ENCODE measurements at places on chromosomes 12 and 14.

DNA sequence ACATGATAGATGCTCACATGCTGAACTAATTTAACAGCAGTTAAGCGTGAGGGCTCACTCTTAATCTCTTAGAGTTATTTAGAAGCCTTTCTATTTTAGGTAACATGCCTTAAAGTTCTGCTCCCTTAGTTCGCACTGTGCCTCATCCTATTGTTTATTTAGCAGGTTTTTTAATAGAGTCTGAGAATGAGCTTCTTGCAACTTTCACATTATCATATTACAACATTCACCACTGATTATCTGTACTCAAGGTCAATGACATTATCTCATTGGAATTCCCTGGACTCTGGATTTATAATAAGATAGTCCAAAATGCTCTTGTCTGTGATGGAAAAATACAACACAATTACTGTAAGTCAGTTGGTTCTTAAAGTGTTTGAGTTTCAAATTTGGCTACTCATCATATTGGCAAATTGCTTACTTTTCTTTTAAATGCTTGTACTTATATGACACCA is 183.6 kb upstream of the SLC38A2 start:
- no peak for DNase-seq

- DNase-seq: no peak
Measured at GRCh38 chr14:20866963-20867362, 24.2 kb upstream of the RNASE3 start.

DNA sequence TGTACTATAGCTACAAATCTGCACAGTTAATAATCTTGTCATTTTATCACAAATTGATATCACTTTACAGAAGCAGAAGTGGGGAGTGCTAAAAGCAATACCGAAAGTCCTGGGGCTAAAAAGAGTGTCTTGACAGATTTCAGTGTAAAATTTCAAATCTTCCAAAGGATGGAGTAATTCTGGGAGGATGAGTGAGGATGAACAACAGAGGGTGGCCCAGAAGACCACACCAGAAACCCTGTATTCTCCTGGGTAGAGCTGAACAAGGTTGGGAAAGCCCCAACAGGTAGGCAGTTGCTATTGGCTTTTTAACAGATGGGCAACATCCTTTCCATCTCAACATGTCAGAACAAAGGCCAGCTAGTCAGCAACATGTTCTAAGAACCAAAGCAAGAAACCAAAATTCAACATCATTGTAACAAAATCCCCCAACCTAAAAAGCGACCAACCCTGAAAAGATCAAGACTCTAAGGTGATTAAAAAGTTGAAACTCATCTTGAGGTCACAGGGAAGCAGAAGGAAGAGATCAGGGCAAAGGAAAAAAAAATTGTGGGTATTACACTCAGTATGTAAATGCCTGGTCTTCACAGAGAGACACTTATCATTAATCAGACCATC is 38.8 kb downstream of the CBX5 start:
- DNase-seq: no peak

GRCh38 chr12:76863005-76863670 is 15.7 kb downstream of the CSRP2 start:
- no peak for DNase-seq

GRCh38 chr12:3304436-3305165 is 186.4 kb upstream of the PRMT8 start:
- no peak for DNase-seq

- DNase-seq: peak; percentile 62
Measured at GRCh38 chr14:74763803-74764531, 851 bp downstream of the YLPM1 start.

DNA sequence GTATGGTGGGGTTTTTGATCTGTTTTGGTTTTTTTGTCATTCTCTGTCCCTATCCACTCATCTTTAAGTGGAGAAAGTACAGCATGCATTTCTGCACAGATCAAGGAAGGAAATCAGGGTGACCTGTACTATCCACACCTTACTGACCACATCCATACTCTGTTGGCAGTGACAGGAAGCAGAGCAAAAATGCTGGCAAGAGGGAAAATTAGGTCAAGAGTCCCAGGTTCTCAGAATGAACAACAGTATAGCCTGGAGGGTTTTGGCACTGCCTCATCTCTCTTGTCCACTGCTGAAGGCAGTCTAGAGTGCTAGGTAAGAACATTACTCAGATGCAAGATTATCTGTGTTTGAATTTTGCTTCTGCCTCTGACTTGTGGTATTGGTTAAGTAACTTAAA is 70.7 kb downstream of the TAOK3 start:
- no peak for DNase-seq

DNA sequence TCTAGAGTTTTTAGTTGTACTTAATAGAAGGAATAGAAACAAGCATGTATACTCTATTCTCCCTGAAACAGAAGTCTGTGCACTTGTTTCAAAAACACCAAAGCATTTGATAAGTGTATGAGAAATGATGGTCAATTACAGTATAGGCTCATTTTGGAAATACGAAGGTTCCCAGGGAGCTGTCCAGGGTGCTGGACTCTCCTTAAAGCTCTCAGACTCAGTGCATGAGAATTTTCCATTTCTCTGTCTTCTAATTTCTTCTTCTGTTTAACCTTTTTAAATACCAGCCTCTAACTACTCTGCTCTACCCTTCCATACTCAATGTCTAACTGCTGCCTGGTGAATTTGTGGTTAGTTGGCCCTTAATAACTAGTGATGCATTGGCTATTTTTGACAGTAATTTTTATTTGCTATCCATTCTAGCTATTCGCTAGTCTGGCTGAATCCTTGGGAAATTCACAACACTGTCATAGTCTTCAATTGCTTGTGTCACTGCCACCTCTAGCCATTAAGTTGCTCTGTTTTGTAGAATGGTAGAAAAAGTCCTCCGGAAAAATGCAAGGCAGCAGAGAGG is 229.2 kb downstream of the NRXN3 start:
- no peak for DNase-seq

DNA sequence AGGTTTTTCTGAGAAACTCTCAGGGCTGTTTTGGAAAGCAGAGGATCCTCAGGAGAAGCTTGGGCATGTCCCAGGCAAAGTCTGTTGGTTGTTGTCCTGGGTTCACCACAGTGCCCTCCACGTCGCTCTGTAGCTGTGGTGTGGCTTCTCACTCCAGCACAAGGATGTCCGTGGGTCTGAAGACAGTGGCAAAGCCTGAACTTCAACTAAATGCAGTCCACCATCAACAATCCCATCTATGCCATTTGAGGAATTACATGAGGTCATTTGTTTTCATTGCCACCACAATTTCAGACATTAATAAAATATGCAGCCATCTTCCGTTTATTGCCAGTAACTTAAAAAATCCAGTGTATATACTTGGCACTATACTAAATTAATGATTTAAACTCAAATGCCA is 272.1 kb downstream of the LRIG3 start:
- DNase-seq: no peak

DNA sequence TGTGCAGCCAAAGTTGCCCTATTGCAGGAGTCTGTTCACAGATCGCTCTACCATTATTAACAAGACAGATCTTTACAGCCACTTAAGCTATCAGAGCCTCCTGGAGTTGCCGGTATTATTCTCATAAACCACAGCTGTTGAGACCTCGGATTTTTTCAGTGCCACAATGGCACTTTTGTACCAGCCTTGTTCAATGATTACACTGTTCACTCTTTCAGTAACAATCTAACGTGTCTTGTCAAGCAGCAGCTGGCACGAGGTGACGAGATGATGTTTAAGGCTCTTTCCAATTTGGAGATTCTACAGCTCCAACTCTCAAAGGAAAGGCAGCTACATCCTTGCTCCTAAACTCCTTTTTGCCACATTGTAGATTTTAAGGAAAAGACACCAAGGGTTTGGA is 30.7 kb downstream of the LRIG3 start:
- DNase-seq: no peak

DNA sequence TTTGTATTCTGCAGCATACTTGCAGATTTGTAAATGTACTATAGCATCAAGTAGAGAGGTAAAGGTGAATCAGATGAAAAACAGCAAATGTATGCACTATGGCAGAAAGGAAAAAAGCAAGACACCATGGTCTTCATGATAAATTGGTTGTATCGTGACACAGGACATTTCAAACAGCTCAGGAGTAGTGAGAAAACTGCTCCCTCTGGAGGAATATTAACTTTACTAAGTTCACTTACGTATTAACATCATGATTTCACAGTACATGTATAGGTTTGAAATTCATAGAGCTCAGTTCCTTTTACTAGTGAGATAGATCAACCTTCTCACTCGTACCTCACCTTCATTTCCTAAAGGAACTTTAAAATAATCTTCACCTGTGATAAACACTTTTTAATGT is 6.5 kb downstream of the MBIP start:
- no peak for DNase-seq

DNA sequence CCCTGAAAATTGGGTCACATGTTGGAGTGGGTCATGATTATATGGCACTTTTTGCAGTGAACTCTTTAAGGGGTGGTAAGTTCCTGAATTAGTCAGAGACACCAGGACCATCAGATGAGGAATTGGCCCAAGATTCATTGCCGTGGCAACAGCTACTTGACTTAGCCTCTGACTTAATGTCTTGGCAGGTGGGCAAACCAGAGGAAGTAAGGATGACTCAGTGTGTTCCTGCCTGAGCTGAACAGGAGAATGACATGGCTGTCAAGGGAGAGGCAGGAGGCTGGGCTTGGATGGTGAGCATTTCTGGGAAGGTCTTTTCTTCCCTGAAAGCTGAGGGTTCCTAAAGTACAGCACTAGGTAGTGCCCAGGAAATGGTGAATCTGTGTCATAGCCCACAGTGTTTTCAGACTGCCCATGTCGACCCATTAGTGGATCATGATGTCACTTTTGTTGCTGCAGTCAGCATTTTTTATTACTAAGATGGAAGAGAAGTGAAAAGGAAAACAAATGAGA is 170.1 kb upstream of the PWP1 start:
- peak; percentile 77 for DNase-seq

GRCh38 chr14:30725763-30726162 is 103.6 kb downstream of the SCFD1 start:
- DNase-seq: no peak

DNA sequence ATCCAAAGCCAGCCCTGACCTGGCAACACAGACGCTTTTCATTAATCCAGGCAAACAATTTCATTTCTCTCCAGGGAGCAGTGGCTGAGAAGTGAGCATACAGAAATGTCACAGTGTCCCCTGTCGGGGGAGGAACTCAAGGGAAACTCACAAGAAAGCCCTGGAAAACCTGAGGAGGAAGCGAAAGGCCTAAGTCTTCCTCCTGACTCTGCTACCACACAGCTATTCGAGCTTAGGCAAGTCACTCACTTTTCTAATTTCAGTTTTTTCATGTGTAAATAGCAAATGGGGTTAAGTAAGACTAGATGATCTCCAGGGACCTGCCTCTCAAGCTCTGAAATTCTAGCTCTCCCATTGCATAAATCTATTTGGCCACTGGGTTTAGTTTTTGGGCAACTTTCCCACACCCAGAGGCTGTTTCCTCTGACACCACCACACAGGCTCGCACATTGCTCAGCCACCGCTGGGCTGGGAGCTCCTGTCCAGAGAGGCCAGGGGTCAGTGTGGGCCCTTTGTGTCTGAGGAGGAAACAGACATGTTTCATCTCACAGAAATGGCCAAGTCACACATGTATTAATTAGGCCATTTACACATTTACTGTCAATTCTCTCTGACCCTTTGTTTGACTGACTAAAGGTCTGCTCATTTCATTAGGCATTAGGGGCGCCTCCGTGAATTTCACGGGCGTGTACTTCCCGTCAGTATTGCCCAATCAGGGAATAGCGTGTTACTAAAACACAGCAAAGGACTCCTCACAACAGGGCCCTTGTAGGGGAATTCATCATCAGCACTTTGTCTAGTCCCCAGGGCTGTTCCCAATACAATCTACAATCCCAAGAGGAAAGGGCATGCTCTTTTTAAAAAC is 9.8 kb upstream of the PNMA1 start:
- peak; percentile 95 for DNase-seq

- no peak for DNase-seq
Measured at GRCh38 chr14:60654334-60654821, 5.1 kb upstream of the SIX1 start.

DNA sequence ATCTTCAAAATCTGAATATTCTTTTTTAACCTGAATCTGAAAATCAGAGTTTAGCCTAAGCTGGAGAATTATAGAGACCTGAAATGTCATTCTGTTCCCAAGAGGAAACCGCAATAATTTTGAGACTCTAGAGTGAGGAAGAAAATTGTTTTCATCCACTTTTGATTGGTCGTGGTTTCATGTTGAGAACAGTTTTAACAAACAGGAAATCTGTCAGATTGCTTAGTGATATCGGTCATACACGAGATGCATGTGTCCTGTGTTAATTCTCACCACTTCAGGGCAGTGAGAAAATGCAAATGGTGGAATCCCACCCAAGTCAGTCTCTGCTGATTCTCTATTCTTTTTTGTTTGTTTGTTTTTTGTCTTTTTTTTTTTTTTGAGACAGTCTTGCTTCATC is 1498.5 kb upstream of the TMEM132C start:
- no peak for DNase-seq

DNA sequence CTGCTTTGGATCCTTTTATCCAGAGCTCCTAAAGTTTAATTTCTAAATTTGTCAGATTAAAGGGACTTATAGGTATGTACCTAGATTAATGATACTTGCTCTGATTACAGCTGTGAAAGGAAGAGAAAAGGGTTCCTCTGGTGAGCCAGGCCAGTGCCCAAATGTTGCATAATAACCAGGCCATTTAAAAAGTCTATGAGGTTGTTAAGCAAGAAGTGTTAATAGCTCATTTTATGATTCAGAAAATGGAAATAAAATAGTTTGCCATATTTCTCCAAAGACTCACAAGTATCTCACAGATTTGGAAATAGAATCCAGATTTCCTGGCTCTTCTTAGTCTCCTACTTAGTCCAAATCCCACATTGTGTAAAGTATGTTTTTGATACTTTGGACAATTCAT is 67.6 kb downstream of the SLC38A6 start:
- DNase-seq: no peak

- no peak for DNase-seq
Measured at GRCh38 chr14:105838107-105838506, 311.7 kb downstream of the TMEM121 start.

- DNase-seq: no peak
Measured at GRCh38 chr12:129696926-129697325, 206.9 kb downstream of the TMEM132D start.

DNA sequence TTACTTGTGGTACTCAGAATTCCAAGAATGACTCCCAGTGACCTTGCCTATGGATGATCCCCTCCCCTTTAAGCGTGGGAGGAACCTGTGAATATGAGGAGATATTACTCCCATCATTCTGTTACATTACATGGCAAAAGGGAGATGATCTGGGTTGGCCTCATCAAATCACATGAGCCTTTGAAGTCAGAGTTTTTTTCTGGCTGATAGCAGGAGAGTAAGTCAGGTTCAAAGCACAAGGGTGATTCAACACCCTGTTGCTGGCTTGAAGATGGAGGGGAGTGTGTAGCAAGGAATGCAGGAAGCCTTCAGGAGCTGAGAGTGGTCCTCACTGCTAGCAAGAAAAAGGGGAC is 9.1 kb upstream of the MDM2 start:
- DNase-seq: no peak

DNA sequence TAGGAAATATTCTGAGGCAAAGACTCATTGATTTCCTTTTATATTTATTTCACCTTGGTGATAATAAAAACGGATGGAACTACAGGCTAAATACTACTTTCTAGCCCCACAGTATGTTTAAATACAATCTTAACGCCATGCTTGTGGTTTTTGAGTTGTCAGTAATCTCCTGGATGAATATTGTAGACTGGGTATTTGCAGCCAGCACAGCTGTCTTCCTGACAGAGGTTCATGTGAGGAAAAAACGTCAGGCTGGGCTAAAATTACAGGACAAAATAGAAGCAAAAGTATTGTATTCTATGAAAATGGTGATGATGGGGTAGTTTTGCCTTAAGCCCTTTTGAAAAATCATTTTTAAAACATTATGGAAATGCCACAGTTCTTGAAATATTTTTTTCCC is 140.9 kb downstream of the CCDC91 start:
- no peak for DNase-seq

GRCh38 chr12:26524862-26525465 is 308.0 kb downstream of the ITPR2 start:
- no peak for DNase-seq

All from tibial artery (tissue), 4 donors.